ENCODE measurements at places on chromosomes 11 and 22.
A peak's percentile ranks its signal among the peaks of the same experiment; 100 is the strongest.

GRCh38 chr11:95296621-95297025 is 65.6 kb upstream of the SESN3 start:
- no peak for ATAC-seq

- ATAC-seq = no peak
These were observed 46.1 kb downstream of the KCNC1 start for GRCh38 chr11:17780668-17781067.

DNA sequence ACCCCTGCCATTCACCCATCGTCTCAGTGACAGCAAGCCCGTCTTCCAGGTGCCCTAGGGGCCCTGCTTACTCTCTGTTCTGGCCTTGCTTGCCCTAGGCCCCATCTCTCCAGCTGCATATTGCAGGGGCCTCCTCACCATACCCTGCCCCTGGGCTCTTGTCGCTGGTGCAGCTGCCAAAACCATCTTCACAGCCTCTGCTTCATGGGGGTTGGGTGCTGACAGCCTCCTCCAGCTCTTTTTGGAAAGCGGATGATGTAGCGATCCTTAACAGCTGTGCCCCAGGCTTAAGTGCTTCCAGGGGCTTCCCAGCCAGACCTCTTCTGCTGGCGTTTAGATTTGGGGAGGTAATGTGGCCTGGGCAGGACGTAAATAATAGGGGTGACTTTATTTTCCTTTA is 61.2 kb upstream of the SUSD2 start:
- ATAC-seq = no peak

- peak; percentile 25 for ATAC-seq
These were observed 10.2 kb downstream of the OMP start for GRCh38 chr11:77112641-77113381.

DNA sequence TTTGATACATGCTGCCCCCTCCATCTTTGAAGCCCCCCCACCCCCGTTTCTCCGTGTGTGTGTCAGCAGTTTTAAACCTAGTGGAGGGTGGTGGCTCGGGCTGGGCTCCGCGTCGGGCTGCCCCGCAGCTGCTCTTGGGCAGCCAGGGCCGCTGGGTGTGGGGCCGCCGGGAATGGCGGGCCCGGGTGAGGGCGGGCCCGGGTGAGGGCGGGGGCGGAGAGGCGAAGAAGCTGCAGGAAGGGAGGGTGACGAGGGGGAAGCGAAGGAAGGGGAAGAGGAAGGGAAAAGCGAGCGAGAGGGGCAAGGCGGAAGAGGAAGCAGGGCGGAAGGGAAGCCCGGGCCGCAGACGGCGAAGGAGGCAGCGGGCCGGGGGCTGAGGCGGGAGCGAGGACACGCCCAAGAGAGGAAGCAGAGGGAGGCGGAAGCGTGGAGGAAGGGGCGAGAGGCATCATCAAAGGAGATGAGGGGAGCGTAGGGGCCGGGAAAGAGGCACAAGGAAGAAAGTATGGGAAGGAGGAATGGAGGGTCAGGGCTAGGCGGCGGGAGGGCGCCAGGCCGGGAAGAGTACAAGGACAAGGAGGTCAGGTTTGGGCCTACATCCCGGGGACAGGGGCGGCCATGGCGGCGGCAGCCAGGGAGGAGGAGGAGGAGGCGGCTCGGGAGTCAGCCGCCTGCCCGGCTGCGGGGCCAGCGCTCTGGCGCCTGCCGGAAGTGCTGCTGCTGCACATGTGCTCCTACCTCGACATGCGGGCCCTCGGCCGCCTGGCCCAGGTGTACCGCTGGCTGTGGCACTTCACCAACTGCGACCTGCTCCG is 82.4 kb downstream of the BCR start:
- ATAC-seq = peak; percentile 45

Measured in motor neuron (in vitro differentiated cells).